ENCODE measurements at places on chromosomes 5 and 9.

DNA sequence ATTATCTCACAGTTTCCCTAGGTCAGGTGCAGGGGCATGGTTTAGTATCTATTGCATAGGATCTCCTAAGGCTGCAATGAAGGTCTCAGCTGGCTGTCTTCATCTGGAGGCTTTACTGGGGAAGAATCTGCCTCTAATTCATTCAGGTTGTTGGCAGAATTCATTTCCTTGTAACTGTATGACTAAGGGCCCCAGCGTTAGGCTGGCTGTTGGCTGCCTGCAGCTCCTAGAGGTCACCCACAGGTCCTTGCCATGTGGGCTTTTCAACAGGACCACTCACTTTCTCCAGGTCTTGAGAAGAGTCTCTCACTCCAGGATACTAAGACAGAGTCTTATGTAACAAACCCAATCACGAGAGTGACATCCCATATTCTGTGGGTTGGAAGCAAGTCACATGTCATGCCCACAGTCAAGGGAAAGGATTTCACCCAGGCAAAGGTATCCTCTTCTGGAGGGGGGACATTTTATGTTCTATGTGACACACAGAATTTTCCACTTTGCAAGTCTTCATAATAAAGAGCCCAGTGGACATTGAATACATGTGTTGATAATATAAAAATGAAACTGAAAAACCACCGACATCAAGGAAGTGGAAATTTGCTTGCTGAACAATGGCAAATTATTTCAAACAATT lies 38.2 kb downstream of the HMHB1 start:
- peak; percentile 42 for DNase-seq

GRCh38 chr5:113119246-113119924 lies 142.8 kb downstream of the DCP2 start:
- DNase-seq = peak; percentile 9

DNA sequence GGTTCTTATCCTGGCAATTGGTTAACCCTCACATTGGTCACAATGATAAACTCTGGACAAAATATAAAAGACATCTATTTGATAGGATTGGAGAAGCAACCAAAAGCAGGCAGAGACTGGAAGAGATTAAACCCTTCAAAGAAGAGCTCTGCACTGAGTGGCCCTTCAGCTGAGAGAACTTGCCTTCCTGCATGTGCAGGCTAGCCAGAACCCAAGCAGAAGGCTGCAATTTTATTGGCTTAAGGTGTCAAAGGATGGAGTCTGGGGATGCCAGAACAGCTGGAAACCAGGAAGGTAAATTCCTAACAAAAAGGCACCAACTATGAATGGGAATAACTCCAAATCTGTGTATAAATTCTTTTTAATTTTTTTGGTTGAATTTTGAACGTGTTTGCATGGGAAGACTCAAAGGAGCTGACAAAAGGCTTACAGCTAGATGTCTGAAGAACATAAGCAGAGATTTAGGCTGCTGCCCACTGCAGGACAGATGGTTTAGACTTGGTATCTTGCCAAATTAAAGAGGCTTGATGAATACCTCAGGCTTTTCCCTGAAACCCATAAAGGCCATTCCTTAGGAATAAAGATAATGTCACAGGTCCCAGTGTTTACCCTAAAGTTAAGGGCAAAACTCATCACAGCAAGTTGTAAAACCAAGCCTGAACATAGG lies 66.3 kb downstream of the NR2F1 start:
- DNase-seq = no peak

GRCh38 chr9:134965851-134966250 lies 48.1 kb upstream of the FCN1 start:
- no peak for DNase-seq

GRCh38 chr9:136305804-136306203 lies 1.9 kb upstream of the CCDC187 start:
- no peak for DNase-seq

DNA sequence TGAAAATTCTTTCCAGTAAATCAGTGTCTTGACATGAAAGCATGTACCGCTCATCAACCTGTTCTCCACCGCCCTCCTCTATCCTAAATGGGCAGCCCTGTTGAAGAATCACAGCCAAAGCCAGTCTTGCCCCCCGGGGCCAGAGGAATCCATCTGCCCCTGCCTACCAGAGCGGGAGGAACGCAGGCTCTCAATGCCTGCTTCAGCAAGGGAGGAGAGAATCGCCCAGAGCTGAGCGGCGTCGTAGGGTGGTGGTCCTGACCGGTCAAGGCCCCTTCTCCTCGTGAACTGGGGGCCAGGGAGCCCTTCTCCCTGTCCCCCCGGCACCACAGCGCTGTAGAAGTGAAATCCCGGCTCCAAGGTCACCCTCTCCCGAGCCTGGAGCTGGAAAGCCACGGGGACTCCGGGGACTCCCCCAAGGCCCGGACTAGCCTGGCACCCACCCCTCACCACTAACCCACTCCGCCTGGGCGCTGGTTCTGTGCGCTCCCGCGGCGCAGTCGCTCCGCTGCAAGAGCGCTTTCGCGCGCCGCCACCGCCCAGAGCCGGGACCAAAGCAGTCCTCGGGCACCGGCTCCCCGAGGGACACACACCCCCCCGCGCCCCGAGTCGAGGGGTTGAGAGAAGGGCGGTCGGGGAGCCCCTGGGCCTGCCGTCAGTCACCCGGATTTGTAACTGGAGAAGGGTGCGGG lies 718 bp upstream of the TMEM215 start:
- DNase-seq = no peak

GRCh38 chr5:171207256-171207847 lies 101.7 kb upstream of the TLX3 start:
- peak; percentile 55 for DNase-seq

GRCh38 chr9:103949096-103949495 lies 145.0 kb upstream of the SMC2 start:
- DNase-seq = no peak

GRCh38 chr5:149417711-149418368 lies 38.7 kb upstream of the IL17B start:
- DNase-seq = no peak

DNA sequence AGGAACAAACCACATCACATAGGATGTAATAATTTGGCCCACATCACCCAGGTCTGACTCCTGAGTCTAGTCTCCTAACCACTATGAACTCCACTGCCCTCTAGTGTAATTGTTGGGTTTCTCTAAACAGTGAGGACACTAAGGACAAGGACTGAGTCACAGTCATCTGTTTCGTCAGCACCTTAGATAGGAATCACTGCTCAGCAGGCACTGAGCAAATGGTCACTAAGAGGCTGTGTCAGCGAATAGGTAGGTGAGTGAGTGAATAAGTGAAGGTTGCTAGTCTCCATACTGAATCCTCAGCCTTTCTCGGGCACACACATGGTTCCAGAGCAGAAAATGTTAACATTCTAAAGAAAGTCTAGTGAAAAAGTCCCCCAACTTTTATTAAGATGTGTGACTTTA lies 278.6 kb downstream of the SPOCK1 start:
- peak; percentile 84 for DNase-seq

DNA sequence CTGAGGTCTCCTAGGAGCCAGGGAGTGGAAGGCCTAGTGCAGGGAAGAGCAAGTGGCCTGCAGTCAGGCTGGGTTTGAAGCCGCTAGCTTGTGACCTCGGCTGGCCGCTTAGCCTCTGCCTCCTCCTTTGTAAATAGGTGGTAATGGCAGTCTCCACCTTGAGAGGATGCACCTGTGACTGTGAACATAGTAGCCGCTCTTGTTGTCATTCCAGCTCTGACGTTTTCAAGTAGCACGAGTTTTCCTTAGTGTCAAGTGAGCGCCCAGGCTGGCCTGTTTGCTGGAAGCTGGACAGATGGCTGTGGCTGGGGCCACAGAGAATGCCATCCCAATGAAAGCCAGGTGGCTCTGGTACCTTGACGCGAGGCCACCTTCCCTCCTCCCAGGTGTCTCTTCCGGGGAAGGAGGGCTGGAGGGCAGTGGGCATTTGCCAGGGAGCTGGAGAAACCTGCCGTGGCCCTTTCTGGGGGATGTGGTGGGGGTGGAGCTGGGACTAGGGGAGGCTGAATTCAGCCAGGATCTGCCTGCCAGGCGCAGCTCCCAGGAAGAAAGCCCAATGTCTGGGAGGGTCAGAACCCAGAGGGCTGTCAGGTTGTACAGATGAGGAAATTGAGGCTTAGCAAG lies 2.5 kb downstream of the ASS1 start:
- no peak for DNase-seq
